Activated naive CD4-positive, alpha-beta T cell (primary cell): ENCODE measurements at places on chromosomes 7 and 10.

DNA sequence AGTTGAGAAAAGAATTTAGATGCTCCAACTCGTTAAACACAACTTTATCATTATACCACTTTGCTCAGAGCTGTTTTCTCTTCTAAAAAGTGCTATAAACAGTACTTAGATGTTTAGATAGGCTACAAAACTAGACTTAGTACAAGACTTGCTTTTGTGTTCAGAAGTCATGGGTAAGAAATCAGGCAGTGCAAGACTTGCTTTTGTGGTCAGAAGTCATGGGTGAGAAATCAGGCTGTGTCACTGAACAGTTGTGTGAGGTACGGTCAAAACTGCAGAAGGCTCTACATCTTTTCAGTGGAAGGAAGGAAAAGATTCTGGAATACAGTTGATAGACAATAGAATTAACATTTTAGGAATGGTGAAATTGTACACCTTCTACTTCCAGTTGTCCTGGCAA lies 239.7 kb downstream of the DNAJB9 start:
- no peak for DNase-seq

DNA sequence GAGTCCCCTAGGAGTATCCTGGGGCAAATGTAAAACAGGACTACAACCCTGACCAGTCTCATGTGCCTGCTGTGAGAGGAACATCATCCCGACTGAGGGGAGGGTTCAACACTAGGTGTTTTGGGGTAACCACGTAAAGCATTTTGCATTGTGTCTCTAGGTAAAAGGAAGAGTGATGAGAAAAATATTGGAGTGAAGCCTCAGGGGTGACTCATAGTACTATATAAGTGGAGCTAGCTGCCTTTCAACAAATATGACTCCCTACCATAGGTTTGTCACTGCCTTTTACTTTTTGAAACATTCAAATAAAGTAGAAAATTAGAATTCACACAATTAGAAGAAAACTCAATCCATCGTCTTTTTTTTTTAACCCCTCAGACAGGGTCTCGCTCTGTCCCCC lies 2.6 kb upstream of the CAMK2G start:
- DNase-seq = no peak

- DNase-seq = no peak
Measured at GRCh38 chr7:46744957-46745706, 824.1 kb upstream of the IGFBP3 start.

GRCh38 chr7:131610007-131610406 lies 53.6 kb upstream of the PODXL start:
- DNase-seq = no peak

DNA sequence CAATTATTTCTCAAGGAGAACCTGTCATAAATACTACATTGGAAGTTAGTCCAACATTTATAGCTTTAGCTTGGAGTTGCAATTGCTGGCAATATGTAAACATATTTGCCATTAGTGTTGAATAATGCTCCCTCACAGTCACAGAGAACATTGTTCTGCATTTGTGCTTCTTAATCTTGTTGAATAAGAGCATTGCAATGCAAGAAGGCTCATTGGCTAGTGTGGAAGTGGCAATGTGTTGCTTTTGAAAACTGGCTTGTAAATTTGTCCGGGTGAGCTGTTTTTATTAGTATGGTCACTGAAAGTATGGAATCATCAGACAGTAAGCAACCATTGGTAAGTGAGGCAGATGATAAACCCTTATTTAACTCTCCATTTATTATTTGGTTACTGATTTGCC lies 47.7 kb upstream of the MBL2 start:
- DNase-seq = no peak

GRCh38 chr7:140659856-140660255 lies 12.9 kb upstream of the ADCK2 start:
- no peak for DNase-seq

DNA sequence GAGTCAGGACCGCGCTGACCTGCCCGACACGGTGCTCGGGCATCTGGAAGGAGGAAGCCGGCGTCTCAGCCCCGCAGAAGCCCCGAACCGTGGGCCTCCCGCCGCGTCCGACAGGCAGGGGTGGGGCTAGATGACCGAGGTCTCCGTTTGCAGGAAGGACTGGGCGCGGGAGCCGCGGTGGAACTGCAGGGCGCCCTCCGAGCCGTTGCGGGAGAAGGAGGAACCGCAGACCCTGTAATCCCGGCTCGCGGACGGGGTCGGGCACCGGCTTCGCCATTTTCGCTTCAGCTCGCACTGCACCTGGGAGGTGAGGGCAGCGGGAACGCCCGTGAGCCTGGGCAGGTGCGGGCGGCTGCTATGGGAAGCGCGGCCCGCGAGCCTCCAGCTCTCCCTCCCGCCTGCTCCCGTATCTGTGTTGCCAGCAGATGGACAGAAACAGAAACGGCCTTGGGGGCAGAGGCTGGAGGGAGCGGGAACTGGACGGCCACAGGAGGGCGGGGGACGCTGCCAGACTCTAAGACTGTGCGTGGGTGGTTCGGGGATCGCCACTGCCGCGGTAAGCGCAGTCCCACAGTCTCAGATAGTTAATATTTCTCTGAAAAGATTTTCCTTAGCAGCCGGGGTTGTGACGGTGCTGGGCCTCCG lies 114.1 kb downstream of the VIPR2 start:
- no peak for DNase-seq

DNA sequence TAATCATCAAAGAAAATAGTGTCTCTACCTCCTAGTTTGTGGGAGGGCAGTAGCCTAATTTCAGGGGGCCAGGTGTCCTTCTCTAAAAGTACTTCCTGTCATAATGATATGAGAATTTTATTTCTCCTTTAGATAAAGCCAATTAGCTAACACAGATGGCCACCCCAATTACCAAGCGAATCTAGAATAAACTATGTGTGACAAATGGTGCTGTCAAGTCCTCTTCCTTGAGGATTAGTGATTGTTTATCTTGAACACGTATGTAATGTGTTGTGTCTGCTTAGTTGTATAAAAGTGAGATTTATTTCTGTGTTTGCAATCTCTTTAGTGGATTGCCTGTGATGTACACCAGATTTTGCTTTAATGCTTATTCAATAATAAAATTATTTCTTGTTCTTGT lies 1120.0 kb downstream of the SORCS1 start:
- no peak for DNase-seq

DNA sequence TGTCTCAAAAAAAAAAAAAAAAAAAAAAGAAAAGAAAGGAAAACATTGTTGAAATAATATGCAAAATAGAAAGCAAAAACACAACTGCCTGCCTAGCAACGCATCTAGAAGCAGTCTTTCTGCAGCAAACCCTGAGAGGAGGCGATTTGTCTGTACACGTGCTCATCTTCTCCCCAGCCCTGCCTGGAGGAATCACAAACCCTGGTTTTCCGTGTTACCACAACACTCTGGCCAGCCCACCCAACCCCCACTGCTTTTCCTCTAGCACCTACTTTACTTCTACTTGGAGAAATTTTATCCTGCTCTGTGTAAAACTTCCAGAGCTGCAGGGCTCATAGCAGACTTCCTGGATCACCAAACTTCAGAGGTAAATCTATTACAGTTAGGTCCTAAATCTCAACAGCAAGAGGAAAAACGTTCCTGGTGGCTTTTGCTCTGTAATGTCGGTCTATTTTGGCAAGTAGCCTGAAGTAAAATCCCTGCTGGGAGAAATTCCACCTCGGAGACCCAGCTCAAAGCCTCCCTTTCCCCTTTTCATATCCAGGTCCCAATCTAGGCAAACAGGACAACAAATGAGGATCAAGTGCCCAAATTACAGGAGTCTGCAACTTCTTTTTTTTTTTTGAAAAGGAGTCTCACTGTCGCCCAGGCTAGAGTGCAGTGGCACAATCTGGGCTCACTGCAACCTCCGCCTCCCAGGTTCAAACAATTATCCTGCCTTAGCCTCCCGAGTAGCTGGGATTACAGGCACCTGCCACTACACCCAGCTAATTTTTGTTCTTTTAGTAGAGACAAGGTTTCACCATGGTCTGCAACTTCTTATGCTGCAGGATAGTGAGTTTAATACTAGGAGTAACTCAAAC lies 91.6 kb downstream of the DNMBP start:
- DNase-seq = no peak

GRCh38 chr7:27151931-27152815 lies at the start of gene HOXA3:
HOXA3 (minus strand) TSS chr7:27152583; CDS start chr7:27110640, 41,943 bp downstream.
- DNase-seq = no peak

- peak; percentile 52 for DNase-seq
Measured at GRCh38 chr7:37352974-37353948, 95.4 kb downstream of the ELMO1 start.

DNA sequence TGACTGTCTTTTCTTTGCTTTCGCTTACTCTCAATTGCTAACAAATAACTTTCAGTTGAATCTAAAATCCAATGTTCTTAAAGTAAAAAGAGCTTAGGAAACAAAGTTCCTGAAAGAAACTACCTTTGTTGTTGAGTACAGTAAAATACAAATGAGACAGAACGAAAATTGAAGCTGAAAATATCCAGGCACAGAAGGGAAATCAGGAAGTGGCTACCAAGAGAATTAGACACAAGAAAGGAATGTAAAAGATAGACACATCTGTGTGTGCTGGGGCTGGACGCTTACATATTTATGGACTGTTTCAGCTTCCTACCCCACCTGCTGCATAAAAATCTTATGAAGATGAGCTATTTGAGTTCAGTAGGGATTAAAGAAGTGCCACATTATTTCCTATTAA lies 161.7 kb upstream of the PLXDC2 start:
- DNase-seq = no peak

GRCh38 chr10:35379226-35380137 lies 43.2 kb downstream of the CCNY start:
- no peak for DNase-seq

DNA sequence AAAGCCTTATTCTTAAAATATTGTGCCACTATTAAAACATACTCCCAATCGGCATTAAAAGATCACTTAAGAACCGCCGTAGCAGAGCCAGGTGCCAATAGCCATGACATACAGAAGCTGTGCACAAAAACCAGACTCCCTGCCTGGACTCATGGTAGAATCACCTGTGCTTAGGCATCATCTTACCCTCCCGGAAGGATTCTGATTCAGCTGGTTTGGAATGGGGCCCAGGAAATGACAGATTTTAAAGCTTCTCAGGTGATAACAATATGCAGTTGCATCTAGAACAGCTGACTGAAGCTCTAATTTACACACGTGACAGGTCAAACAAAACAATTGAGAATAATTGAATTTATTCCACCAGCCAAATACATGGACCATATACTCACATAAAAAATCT lies 10.7 kb downstream of the A1CF start:
- no peak for DNase-seq

DNA sequence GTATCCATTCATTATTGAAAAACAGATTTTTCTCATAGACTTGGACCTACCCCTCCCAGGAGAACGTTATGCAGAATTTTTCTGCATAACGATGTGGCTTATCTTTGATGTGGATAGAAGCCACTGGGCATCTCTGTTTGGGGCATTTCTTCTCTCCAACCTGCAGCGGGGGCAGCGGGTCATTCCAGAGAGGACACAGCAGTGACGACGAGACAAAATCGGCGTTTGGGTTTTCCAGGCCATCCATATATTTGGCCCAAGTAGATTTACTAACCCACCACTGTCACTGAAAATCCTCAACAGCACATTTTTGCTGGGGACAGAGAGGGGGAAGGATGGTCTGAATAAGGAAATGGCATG lies 299.3 kb upstream of the PITRM1 start:
- DNase-seq = no peak

DNA sequence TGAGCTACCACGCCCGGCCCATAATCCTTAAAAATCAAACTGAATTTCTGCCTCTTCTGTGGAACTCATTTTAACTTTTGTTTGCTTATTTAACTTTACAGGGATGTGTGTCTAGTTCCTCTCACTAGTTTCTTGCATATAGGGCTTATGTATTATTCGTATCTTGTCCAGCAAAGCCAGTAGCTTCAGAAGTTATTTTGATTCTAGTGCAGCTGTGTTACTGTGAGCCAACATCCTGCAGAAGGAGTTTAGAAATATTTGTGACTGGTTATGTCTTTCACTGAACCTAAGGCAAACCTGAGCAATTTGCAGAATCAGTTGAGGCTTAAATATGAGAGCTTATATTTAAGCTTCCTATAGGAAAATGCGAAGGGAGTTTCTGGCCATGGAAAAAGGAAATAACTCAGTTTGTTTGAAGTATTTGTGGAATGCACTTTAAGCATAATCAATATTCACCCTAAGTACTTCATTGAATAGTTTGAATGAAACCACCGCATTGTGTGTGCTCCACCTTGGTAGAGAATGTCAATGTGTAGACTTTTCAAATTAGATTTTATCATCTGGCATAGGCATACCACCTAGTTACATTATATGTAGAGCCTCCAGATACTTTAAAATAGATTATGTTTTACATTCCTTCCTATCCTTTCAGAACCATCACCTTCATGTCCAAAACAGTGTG lies 90.8 kb downstream of the MCU start:
- DNase-seq = no peak

- DNase-seq = no peak
Measured at GRCh38 chr7:22985436-22985835, 28.5 kb downstream of the HYCC1 start.

GRCh38 chr10:22253580-22253882 lies 35.7 kb upstream of the EBLN1 start:
- no peak for DNase-seq
